ENCODE measurements at places on chromosomes 4 and X.

GRCh38 chr4:88592600-88593448 is 544 bp downstream of the HERC3 start:
- DNase-seq = peak; percentile 73

DNA sequence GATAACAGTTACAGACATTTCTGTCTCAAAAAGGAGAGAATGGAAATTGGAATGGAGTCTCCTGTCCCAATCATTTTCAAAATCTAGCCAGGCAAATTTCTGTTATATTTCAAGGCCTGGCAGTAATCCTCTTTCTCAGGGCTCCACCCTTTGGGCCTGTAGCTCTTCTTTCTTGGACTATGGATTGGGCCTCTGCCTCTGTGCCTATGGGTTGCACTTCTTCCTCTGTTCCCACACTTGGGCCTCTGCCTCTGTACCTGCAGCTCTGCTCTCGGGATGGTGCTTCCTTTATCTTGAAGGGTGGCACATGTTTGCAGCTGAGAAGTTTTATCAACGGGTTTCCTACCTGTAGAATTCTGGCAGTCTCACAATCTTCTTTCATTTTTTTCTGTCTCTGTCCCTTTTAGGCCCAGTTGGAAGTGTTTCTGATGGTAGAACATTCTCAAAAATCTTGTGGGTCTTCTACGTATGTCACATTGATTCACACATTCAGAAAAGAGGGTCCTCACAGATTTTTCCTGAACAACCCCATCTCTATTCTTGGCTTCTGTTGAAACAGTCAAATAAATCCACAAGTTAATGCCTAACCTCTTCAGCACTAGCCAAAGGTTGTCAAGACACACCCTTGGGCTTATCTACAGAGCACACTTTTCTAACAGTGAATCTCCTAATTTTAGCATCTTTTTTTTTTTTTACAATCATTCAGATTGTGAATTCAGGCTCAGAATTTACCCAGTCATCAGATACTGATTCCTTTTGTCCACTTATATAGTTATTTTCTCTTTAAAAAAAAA is 719.0 kb downstream of the RPA4 start:
- DNase-seq = no peak

GRCh38 chrX:53319614-53320542 is 38.5 kb upstream of the IQSEC2 start:
- DNase-seq = no peak

DNA sequence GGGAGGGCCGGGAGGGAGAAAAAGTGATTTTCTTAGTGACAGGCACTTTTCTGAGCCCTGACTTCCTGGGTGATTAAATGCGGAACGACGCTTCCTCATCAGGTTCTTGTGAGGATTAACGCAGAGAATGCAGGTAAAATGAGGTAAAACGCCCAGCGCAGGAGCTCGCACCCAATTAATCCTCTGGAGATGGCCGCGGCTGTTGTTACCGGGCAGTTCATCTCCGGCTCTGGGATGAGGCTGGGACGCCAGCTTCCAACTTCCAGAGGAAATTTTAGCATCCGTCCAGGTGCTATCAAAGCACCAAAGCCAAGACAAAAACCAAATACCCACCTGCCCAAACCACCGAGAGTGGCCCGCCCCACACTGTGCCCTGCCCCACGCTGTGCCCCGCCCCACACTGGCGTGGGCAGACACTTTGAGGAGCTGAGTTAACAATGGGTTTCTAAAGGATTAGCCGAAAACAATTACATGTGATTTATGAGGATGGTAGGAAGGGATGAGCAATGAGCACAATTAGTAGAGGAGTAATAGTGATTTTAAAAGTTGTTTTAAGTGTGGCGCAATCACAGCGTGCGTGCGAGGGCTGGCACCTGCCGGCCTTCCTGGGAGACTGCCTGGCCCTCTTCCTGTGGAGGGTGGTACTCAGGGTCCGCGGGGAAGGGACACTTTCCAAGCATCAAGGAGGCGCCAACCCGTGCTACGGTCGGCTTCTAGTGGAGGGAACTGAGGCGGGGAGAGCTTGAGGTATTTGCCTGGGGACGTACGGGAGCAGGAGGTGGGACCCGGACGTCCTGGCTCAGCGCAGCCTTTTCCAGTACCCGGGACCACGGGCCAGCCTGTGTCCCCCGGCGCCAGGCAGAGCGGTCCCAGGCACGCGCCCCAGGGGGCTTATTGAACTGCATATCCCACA is 41.6 kb upstream of the ADRA2C start:
- DNase-seq = no peak

GRCh38 chr4:89007338-89007939 is 49.5 kb downstream of the FAM13A start:
- DNase-seq = no peak

- peak; percentile 20 for DNase-seq
Measured at GRCh38 chr4:39305912-39306677, 60.1 kb downstream of the RFC1 start.

DNA sequence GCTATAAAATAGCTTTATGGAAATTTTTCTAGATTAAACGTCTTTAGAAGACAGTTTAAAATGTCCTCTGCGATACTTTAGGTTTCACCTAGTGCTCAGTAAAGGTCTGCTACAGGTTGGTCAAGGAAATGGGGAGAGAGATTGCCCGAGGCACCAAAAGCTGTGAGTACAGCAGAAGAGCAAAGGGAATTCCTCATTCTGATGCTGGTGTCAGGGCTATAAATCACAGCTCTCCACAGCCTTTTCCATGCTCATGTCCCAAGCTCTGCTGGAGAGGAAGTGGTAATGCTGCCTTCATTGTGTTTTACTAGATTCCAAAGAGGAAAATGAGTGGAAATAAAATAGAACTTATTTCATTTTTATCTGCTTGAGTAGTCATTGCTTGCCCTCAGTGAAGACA is 2060.4 kb downstream of the ARAP2 start:
- no peak for DNase-seq

DNA sequence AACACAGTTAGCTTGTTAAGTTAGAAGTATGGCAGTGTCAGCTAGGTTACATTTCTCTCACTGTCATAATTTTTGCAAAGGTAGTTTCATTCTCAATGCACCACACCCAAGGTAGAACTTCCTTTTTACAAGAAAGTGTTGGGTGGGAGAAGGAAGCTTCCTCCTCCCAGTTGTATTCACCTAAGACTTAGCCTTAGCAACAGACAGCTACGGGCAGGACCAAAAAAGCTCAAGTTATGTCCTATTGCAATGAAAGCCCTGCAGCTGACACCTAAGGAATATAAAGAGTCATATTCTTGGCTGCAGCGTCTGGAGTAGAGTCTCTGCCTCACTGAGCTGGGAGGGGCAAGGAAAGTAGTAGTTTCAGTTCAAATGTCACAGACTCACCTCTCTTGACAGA is 25.1 kb upstream of the PRDM8 start:
- no peak for DNase-seq

DNA sequence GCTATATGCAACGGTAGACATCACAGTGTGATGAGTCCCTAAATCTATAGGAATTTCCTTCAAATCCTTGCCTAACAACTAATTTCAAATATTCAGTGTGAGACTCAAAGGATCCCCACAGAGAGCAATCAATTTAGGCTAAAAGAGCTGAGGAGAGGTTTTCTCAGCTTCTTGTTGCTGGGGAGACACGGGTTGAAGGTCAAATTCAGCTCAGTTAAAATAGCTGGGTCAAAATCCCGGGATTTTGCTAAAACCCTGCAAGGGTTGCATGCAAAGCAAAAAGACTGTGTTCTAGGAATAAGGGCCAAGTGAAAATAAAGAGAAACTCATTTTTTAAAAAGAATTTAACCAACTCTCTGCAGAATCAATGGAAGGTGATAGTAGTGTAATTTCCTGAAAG is 1073.4 kb downstream of the NLGN4X start:
- no peak for DNase-seq

DNA sequence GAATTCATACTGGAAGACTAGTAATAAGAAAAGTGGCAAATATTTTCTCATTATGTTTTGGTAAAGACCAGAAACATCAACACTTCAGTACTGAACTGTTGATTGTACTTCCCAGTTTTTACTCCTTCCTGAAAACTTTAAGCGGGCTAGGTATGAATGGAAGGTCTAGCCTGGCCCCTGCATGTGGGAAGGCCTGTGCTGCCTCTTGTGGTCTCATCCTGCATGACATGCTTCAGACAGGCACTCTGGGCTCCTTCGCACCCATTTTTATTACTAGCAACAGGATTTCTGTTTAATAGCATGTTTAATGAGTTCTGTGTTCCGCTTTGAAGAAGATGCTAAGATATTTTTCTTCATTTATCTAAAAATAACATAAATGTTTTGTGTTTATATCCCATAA is 279.1 kb downstream of the ANK2 start:
- peak; percentile 26 for DNase-seq

DNA sequence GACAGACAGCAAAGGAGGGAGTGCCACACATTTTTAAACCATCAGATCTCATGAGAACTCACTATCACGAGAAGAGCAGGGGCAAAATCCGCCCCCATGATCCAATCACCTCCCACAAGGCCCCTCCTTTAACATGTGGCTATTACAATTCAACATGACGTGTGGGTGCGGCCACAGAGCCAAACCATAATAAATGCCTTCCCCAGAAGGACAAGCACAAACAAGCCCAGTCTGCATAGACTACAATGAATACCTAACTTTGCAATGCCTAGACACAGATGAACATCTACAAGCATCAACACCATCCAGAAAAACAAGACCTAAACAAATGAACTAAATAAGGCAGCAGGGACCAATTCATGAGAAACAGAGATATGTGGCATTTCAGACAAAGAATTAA is 12.3 kb downstream of the ETDA start:
- DNase-seq = no peak

- DNase-seq = no peak
Measured at GRCh38 chr4:152328582-152328981, 207.3 kb downstream of the FBXW7 start.

DNA sequence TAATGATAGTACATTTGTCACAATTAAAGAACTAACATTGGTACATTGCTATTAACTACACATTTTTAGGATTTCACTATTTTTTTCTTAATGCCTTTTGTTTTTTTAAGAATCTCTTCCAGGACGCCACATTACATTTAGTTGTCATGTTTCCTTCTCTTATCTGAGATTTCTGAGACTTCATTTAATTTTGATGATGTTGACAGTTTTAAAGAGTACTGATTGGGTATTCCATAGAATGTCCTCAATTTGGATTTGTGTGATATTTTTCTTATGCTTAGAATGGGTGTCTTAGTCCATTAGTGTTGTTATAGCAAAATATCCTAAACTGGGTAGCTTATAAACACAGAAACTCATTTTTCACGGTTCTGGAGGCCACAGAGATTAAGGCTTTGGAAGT is 1095.5 kb upstream of the LCORL start:
- DNase-seq = no peak

GRCh38 chr4:139988863-139989765 is 164.9 kb downstream of the MAML3 start:
- DNase-seq = peak; percentile 93

DNA sequence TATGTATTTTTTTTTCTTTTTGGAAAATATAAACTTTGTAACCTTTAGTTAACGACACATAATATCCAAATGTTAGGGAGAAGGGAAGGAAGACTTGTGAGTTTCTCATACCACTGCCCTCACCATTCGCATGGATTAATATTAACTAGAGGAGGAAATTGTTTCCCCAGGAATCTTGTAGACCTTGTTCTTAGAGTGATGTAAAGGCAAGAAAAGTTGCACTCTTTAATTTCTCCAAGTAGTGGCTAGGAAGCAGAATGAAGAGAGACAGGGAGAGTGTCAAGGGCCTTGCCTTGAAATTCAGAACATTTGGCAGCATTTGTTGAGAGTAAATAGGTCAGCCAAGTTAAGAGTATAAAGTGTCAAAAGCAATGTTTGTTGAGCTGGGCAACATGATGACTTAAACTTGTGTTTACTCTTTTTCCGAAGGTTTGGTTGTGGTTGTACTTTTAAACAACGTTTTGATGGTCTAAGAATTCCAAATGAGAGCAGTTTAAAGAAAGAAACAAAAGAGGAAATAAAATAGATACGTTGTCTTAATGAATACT is 105.7 kb downstream of the TENM3 start:
- peak; percentile 9 for DNase-seq

- peak; percentile 61 for DNase-seq
Measured at GRCh38 chr4:41339812-41340809, 83.4 kb downstream of the UCHL1 start.

GRCh38 chr4:144399927-144400326 is 246.0 kb upstream of the HHIP start:
- DNase-seq = peak; percentile 94

DNA sequence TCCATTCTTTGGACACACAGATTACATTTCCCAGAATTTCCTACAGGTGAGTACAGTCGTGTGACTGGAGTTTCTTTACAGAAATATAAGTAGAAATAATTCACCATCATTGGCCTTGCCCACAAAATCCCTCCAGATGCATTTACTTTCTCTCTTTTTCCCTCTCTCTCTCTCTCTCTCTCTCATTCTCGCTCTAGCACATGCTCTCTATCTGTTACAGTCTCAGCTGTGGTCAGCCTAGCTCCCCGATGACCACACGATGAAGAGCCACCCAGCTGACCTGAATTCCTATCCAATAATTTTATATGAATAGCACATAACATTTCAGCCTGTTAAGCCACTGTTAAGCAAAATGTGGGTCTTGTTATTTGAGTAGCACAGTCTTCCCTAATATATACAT is 507.9 kb downstream of the PCDH7 start:
- DNase-seq = no peak

DNA sequence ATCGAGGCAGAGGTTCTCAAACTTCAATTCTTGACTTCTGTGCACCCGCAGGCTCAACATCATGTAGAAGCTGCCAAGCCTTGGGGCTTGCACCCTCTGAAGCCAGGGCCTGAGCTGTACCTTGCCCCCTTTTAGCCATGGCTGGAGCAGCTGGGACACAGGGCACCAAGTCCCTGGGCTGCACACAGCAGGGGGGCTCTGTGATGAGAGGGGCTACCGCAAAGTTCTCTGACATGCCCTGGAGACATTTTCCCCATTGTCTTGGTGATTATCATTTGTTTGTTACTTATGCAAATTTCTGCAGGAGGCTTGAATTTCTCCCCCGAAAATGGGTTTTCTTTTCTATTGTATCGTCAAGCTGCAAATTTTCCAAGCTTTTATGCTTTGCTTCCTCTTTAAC is 4.9 kb upstream of the MAGEB17 start:
- DNase-seq = no peak

DNA sequence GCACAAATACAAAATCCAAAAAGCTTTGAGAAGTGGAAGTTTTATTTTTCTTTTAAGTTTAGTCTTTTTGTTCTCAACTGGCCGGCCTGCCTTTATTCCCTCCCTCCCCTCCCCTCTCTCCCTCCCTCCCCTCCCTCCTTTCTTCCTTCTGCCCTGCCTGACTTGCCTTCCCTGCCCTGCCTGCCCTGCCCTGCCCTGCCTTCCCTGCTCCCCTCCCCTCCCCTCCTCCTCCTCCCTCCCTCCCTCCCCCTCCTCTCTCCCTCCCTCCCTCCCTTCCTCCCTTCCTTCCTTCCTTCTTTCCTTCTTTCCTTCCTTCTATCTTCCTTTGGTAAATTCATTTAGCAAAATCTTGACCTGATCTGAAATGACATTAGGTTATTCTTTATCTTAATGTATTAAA is 69.8 kb upstream of the LIMCH1 start:
- DNase-seq = no peak

DNA sequence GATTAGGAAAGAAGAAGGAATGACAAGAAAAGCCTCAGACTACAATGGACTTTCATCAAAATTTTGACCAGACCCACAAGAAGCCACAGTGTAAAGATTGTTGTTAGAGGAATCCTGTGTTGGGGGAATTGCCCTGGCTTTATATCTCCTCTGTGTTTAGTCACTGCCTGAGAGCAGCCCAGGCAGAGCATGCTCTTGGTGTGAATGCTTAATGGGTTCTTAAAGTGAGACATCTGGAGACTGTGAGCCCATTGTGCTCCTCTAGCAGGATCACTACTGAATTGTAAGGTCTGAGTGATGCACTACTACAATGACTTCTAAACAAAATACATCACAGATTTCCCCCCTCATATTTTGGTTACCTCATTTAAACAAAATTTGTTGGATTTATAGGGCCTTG is 1860.5 kb upstream of the ADGRL3 start:
- no peak for DNase-seq
